NCI-H2107 (cell line): ENCODE measurements at places on chromosomes 12 and 14.

DNA sequence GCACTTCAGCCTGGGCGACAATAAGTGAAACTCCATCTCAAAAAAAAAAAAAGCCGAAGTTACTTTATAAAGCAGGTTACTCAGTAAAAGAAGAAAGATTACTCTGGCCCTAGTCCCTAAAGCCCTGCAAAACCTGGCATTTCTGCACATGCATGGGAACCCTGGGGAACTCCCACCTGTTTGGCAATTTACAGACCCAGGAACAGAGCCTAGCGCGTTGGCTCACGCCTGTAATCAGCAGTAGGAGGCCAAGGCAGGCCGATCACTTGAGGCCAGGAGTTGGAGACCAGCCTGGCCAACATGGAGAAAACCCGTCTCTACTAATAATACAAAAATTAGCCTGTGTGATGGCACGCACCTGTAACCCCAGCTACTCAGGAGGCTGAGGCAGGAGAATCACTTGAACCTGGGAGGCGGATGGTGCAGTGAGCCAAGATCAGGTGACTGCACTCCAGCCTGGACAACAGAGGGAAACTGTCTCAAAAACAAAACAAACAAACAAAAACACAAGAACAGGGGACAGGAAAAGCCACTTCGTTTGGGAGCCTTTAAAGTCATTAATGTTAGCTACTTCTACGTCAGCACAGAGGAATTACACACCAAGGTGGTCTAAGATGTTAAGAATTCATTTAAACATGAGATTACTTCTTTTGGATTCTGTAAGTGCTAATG lies 34.1 kb upstream of the SPTSSA start:
- DNase-seq: no peak

DNA sequence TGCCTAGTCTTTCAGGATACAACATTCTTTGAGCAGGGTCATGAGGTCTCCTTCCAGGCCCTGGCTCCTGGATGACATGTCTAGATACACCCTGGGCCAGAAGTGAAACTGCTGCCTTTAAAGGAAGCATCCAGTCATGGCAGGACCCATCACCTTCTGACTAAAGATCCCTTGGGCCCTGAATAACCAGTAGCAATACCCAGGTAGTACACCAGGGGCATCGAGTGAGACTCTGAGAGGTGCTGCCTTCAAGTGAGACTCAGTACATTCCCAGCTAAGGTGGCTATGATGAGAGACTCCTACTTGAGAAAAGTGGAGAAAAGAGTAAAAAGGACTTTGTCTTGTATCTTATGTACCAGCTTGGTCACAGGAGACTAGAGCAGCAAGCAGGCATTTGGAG lies 23.5 kb downstream of the OR6C68 start:
- no peak for DNase-seq

- peak; percentile 77 for DNase-seq
Measured at GRCh38 chr12:113794774-113795173, 171.4 kb downstream of the RBM19 start.

GRCh38 chr14:80954687-80955299 lies 628 bp upstream of the TSHR start:
- DNase-seq: peak; percentile 86

DNA sequence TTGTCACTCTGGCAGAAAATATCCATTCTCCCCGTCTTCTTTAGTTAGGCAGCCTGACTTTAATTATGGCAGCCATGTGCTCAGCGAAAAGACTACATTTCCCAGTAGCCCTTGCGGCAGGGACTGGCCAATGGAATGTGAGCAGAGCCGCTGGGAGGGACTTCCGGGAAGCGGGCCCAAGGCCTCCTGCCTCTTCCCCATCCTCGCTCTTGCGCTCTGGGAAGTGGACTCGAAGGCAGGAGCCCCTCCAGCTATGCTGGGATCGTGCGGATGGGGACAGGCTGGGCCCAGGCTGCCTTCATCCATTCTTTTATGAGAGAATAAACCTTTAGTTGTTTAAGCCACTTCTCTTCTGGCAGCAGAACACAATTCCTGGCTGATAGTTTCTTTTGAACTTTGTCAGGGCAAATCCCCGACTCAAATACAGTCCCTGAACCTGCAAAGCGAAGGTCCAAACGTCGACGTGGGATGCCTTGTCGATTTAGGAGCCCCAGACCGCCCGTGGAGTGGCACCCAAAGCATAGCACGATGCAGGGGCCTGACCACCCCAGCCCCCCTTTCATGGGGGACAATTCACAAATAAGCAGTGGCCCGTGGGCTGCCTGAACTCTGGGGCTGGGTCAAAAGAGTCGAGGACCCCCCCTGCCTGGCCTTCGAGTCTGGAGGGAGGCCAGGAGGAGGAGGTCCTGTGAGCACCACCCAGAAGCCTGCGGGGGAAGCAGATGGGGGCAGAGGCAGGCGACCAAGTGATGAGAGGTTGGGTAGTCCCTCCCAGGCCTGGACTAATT lies 15.6 kb upstream of the LRTM2 start:
- no peak for DNase-seq
